ENCODE measurements at places on chromosomes 7 and 10.

- DNase-seq = no peak
Measured at GRCh38 chr10:16952080-16952479, 134.9 kb upstream of the RSU1 start.

- no peak for DNase-seq
Measured at GRCh38 chr10:95820363-95820762, 64.4 kb downstream of the ENTPD1 start.

GRCh38 chr10:72659694-72660093 lies 32.2 kb upstream of the MCU start:
- no peak for DNase-seq

DNA sequence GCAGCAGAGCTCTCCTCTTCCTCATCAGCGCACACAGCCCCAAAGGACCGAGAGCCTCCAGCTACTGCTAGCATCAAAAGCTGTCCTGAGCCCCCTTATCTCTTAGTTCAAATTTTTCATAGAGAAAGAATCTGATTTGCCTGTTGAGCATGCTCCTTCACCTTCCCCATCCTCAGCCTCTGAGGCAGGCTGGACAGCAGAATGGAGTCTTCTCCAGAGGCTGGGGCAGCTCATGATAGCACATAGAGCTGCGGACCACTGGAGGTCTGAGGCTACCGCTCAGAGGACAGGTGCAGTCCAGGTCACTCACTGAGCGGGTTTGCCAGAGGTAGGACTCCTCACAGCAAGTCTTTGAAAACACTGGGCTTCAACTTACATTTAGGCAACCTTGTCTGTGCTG lies 72.8 kb upstream of the GRB10 start:
- DNase-seq = no peak

DNA sequence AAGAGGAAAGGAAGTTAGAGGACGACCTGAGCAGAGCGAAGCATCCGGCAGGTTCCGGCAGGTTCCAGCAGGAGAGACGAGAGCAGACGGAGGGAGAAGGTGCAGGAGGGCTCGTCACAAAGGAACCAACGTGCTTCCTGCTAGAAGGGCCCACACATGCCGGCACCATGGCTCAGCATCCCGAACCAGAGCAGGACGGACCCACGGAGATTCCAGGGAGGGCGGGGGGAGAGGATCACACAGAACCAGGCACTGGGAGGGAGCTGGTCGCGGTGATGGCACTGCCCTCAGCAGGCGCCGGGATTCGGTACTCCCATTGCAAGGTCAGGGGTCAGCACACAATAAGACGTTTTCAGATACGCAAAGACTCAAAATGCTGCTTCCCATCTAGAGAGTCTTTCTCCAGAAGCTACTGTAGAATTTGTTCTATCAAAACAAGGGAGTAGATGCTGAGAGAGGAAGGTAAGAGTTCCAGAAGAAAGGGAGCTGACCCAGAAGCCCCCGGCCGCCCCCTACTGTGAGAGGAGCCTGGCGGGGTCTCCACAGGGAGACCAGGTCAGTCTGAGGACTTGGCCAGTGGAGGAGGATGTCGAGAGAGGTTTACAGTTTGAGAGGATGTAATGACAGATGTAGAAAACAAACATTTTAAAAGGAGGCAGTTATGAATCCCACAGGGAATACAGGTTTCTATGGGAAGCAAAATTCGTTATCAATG lies 23.6 kb upstream of the PWWP2B start:
- no peak for DNase-seq

- no peak for DNase-seq
Measured at GRCh38 chr7:120303105-120303504, 30.1 kb downstream of the KCND2 start.

DNA sequence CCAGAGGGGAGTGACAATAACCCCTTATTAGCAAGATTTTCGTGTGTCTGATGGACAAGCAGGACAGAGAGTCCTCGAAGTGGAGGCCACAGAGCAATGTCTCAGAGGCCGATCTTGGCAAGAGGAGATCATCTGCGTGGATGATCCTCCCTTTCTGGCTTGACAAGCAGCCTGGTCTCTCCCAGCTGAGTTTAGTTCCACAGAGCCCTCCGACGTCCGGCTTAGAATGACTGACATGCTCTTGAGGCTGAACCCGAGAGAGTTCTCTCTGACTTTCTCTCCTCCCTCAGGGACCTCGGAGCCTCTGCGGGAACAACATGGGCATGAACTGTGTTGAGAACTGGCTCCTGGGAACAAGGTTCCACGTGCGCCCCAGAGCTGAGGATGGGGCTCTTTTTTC lies 180.7 kb upstream of the PFKP start:
- no peak for DNase-seq

- no peak for DNase-seq
Measured at GRCh38 chr10:80351220-80351619, 5.3 kb downstream of the DYDC1 start.

DNA sequence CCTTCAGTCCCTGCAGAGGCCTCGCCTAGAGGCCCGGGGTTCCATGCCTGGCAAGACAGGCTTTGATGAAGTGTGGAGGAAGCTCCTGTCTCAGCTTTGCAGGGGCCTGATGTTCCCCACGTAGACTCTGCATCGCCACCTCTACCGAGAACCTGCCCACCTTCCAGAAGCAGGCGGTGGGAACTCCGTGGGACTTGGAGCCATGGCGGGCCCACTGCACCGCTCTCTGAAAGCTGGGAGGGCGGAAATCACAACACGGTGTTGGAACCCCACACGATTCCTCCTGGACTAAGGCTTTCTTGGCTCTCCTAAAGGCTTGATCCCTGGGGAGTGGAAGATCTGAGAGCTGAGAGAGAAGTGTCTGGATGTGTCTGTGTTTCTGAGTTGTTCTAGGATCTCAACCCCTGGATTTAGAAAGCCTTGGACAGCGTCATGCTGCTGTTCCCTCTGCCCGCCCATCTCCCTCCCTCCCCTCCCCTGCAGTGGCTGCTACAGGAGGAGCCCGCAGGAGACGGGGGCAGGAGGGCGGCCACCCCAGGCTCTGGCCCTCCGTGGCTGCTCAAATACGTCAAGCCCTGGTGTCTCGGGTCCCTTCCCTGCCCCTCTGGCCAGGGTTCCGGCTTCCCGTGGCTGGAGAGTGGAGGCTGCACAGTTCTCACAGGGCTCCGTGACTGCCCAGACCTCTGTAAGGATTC lies 79.7 kb downstream of the VIPR2 start:
- no peak for DNase-seq

DNA sequence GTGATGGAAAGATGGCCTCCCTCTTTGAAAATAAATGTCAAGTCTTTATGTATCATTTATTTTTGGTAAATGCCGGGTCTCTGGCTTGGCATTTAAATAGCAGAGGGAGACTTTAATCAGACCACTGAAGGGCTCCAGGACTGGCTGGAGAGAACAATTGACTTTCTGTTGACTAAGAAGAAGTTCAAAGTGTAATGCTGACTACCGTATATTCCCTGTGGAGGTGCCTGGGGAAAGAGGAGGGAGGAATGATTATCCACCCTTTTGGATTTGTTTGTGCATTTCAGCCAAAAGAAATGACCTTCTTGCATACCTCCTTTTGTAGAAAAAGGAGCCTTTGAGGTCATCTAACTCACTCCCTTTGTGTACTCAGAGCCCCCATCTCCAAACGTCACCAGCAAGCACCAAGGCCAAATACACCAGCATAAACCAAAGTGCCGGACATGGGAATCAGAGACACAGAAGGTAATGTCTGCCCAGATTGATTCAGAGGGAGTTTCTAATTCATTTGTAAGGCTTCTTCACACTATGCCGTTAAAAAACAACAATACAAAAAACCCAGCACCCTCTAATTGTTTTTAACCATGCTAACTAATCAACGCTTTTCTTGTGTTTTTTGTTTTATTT lies 75.2 kb downstream of the PRLHR start:
- DNase-seq = no peak
